ENCODE measurements at places on chromosomes 5 and 9.

DNA sequence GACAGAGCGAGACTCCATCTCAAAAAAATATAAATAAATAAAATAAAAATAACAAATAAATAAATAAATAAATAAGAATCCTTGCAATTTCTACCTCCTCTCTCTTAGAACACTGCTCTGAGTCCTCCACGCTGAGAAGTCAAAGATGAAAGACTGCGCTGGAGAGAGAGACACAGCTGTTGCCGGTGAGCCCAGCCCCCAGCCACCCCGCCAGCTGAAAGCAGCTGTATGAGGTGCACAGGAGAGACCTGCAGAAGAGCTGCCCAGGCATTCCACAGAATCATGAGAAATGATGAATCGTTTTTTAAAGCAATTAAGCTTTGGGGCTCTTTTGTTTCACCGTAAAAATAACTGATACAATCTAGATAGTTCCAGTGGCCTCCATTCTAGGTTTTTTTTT is 16.3 kb upstream of the STRBP start:
- no peak for DNase-seq

- no peak for DNase-seq
These were observed 337.5 kb downstream of the CDH9 start for GRCh38 chr5:26700759-26701384.

GRCh38 chr5:152723482-152723881 is 318.4 kb upstream of the NMUR2 start:
- no peak for DNase-seq

- DNase-seq: no peak
These were observed 87.3 kb upstream of the SLC44A1 start for GRCh38 chr9:105157171-105157583.

DNA sequence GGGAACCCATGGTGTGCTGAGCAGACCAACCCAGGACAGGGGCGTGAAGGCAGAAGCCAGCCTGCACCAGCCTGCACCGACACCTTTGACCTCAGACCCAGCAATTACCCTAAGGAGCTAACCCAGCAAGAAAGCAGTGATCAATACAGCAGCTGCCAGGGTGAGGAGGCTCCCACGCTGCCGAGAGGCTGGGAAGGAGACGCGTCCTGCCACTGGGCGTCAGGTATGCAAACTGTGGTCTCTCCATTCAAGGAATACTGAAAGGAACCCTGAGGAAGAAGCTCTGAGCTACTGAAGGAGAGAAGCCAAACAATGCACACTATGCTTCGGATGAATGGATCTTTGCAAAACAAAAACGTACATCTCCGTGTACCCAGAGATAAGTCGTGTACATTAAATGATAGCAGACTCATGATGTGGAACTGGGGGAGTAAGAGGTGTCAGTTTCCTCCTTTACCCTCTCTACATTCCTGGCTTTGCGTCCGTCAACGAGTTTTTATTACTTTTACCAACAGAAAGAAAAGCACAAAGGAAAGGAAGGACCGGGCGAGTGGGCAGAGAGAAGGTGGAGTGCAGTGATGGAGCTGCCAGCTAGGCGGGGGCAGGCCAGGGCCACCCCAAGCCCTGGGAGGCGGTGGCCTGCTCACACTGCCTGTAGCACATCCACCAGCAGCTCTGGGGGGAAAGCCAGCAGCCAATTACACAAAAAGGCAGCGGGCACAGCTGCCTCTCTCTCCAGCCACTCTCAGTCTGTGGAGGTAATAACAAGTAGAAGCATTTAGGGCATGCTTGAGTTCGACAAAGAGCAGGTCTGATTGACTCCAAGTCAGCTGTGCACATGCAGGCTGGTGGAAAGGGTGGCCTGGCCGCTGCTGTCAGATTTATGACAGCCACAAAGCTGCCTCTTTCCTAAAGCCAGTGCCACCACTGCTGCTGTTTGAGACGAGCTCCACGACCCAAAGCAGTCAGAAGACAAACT is 29.3 kb downstream of the RASGEF1C start:
- DNase-seq: no peak

DNA sequence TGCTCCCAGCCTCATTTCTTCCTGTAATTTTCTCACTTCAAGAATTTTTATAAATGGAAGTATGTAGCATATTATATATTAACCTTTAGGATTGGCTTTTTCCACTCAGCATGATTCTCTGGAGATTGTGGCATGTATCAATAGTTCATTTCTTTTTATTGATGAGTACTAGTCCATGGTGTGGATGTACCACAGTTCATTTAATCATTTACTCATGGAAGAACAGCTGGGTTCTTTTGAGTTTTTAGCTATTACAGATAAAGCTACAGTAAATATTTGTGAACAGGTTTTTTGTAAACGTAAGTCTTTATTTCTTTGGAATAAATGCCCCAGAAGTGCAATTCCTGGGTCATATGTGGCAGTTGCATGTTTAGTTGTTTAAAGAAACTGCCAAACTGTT is 76.1 kb downstream of the UHRF2 start:
- no peak for DNase-seq

DNA sequence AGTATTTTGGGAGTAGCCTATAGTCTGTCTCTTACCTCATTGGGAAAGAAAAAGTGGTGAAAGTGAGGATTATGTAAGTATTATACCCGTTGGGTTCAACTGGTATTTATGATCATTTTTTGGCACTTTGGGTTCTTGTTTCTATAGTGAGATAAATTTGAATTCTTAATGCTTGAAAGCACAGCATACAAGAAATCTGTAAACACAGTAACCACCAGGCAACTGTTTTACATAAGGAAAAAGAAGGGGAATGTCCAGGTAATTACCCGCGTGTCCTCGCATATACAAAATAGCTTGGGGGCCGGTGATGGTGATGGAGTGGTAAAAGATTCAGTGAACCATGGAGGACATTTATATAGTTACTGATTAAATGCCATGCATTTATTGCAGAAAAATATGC is 60.5 kb downstream of the BASP1 start:
- no peak for DNase-seq

GRCh38 chr9:109953813-109954497 is 174.0 kb downstream of the PALM2AKAP2 start:
- no peak for DNase-seq

DNA sequence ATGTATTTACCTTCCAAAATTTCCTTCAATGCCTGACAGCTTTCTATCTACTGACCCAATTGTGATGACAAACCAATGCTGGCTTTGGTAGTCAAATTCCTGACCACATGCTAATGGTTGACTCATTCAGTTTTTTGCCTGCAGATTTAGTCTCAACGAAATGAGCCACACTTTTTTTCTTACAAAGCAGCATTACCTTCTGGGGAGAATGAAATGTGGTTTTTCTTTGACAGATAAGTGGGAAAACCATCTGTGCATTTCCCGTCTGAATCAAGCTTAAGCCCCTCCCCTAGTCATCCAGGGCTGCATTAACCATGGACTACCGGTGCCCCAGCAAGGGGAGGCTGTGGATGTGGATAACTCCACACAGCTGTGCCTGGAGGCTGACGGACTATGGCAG is 99.6 kb upstream of the TAF11L2 start:
- DNase-seq: no peak

DNA sequence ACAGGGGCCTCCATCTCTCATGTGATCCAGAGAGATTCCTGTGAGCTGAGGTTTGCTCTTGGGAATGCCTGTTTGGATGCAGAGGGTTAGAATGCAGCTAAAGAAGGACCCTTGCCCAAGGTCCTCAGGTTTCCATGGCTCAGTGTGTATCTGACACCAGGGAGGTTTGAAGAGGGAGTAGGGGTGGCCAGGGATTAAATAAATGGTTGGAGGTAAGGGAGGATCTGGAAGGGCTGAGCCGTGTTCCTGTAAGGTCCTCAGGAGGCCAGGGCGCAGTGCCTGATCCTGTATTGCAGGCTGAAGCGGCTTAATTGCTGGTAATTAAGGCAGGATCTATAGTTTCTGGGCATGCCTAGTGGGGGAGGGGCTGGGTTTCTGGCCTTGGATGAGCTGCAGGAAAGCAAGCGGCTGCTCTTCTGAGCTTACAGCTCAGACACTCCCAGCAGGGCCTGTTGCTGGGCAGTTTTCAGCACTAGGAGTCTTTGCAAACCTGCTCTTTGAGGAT is 41.5 kb upstream of the MAP1B start:
- no peak for DNase-seq

DNA sequence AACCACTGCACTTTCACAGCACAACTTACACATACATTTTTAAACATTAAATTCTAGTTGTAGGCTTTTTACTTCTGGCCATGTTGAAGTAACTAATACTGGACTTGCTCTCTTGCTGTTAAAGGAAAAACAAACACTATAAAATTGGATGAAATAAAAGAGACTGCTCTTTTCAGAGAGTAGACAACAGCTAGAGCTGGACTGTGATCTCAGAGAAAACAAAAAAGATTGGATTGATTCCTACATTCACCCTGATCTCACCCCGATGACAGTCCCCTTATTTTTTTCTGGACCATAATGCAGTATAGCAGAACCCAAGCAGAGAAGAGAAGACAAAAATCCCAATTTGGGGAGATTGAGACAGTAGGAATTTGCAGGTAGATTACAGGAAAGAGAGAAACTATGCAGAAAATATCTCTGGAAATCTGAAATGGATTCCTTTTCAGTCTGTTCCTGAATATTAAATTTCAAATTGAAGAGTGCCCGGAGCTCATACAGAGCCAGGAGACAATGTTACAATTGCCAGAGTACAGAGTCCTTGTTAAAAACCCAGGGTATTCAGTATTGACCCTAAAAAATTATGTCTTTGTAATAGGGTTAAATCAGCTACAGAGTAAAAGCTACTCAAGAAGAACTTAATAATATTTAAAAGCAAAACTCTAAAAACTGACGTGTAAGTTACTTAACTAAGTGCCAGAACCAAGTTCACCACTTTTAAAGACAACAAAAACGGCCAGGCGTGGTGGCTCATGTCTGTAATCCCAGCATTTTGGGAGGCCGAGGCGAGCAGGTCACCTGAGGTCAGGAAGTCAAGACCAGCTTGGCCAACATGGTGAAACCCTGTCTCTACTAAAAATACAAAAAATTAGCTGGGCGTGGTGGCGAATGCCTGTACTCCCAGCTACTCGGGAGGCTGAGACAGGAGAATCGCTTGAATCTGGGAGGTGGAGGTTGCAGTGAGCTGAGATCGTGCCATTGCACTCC is 208.6 kb downstream of the MPDZ start:
- no peak for DNase-seq
